ENCODE measurements at places on chromosomes 12 and 14. TPM values are rescaled to one million over a fixed set of nuclear protein-coding genes. Genes with fewer than 3 reads are reported as not detected.
A peak's percentile ranks its signal among the peaks of the same experiment; 100 is the strongest.

DNA sequence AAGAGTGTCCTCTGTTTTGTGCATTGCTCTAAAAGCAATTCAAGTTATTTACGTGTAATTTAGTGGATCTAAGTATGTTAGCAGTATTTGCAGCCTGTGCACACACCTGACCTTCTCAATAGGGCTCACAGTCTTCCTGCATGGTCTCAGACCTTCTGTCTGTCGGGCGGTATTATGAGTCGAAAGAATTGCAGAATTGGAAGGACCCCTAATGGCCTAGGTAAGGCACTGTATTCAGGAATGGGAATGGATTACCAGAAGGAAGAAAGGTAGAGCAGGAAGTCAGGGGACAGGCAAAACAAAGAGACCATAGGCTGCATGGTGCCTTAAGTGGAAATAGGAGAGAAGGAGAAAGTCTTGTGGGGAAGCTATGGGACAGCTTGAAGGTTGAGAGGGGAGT is 341.6 kb downstream of the VRK1 start:
- DNase-seq: no peak
- no peak overlapping the region for H3K4me3 ChIP-seq
- H3K27me3 ChIP-seq: no peaks in the 10 kb centered on the region
- H3K36me3 ChIP-seq: no peaks in the 10 kb centered on the region
- H3K4me1 ChIP-seq: no peaks in the 10 kb centered on the region
- no peak overlapping the region for H3K27ac ChIP-seq

ATP23 gene
- total RNA-seq: 6.3 TPM

- H3K27ac ChIP-seq: no peak overlapping the region
- no peaks in the 10 kb centered on the region for H3K4me1 ChIP-seq
- H3K27me3 ChIP-seq: no peaks in the 10 kb centered on the region
- DNase-seq: no peak
- no peak overlapping the region for H3K4me3 ChIP-seq
- no peaks in the 10 kb centered on the region for H3K36me3 ChIP-seq
Observed at GRCh38 chr12:92739113-92739512, 36.3 kb downstream of the PLEKHG7 start.

DNA sequence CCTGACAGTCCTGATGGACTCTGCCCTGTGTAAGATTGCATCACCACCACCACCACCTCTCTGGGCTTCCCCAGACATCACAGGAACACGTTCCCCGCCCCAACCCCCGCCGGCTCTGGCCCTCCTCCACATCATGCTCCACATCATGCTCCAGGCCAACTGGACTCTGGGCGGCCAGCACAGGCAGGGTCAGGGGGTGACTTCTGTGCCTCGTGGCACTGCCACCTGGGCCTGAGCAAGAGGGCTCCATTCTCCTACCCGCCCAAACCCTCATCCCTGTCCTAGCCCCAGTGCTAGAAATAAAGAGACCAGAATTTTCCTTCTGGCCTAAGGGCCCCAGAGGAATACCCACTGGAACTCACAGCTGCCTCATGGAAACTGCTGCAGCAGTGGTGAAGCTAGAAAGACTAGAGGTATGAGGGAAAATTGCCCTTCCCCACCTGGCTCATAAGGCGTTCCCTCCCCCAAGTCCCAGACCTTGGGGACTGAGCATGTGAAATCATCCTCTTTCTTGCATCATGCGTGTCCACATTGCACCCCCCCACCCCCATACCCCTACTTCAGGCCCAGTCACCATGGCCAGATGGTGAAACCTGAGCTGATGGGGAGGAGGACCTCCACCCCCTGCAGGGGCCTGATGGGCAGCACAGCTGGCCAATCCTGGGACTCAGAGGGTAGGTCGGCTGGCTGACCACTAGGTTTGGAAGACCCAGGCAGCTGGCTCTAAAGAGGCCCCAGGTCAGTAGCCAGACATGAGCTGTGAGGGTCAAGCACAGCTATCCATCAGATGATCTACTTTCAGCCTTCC is at the start of gene INHBE:
INHBE (plus strand) TSS at position 742 of the 808 bp plus-strand sequence. CDS start 230 bp downstream, outside the sequence.
- H3K27me3 ChIP-seq: no peaks in the 10 kb centered on the region
- peaks cover 19% of the 10 kb centered on the region for H3K4me1 ChIP-seq
- DNase-seq: no peak
- no peaks in the 10 kb centered on the region for H3K36me3 ChIP-seq
- no peak within 1 kb of the TSS for H3K27ac ChIP-seq
- no peak within 1 kb of the TSS for H3K4me3 ChIP-seq

- no peak overlapping the region for H3K27ac ChIP-seq
- no peak for DNase-seq
- peaks cover 9% of the 10 kb centered on the region for H3K4me1 ChIP-seq
- H3K4me3 ChIP-seq: no peak overlapping the region
- peaks cover 22% of the 10 kb centered on the region for H3K27me3 ChIP-seq
- no peaks in the 10 kb centered on the region for H3K36me3 ChIP-seq
Observed at GRCh38 chr12:108131657-108132126, 2.6 kb downstream of the WSCD2 start.

DNA sequence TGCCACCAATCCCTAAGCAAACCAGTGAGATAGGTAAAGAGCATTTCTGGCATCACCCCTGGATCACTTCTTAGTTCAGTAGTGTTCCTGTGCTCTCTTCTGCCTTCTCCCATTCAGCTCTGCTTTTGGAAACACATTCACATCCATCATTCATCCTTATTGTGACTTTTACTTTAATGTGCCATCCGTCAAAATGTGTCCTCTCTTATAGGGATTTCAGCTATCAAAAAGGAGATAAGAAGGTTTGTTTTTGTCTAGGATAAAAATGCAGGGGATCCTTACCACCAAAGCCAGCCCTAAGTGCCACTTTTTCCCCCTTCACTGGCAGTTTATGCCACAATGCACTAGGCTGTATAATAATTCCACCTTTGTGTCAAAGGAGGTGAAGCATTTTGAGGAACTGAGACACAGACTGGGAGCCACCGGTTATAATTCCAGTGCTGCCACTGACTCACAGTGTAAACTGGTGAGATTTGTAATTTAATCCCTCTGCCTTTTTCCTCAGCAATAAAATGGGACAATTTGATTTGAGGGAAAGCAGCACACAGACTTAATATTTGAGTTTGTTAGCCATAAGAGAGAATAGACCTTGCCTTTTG is 158.6 kb downstream of the PAX9 start:
- H3K4me3 ChIP-seq: no peak overlapping the region
- H3K27ac ChIP-seq: no peak overlapping the region
- no peaks in the 10 kb centered on the region for H3K27me3 ChIP-seq

GRCh38 chr12:60021235-60021634 is 425.4 kb downstream of the SLC16A7 start:
- no peaks in the 10 kb centered on the region for H3K36me3 ChIP-seq
- no peak overlapping the region for H3K4me3 ChIP-seq
- no peak overlapping the region for H3K27ac ChIP-seq

- peak within 1 kb of the TSS; percentile 53 for H3K4me3 ChIP-seq
- peaks cover 60% of the 10 kb centered on the region for H3K4me1 ChIP-seq
- no peaks in the 10 kb centered on the region for H3K27me3 ChIP-seq
- DNase-seq: peak; percentile 83
- peak within 1 kb of the TSS; percentile 76 for H3K27ac ChIP-seq
Observed at GRCh38 chr12:105330283-105330930, at the start of gene C12orf75. C12orf75 (plus strand) TSS chr12:105330691; CDS start chr12:105330892, 201 bp downstream.

All from natural killer cell (primary cell).